ENCODE measurements at places on chromosomes 16 and 17. TPM values are rescaled to one million over a fixed set of nuclear protein-coding genes. Genes with fewer than 3 reads are reported as not detected.

Gene SMPD3
- not detected for total RNA-seq

Gene TAC4
- not detected for total RNA-seq

Gene TEN1
- 15.3 TPM for total RNA-seq

Gene BAIAP3
- total RNA-seq: 0.66 TPM

Gene KRTAP9-4
- not detected for total RNA-seq

Gene NPTX1
- 31.9 TPM for total RNA-seq

Gene FOXO3B
- total RNA-seq: 7.2 TPM

Gene KRT16
- not detected for total RNA-seq

Gene AANAT
- not detected for total RNA-seq

Gene SSTR5
- not detected for total RNA-seq

Gene ITGAD
- total RNA-seq: not detected

Gene LITAFD
- total RNA-seq: not detected

Gene MSLN
- not detected for total RNA-seq

Gene POLDIP2
- 115 TPM for total RNA-seq

Gene CA7
- not detected for total RNA-seq

Gene HSD11B2
- under 0.01 TPM for total RNA-seq

Gene KRT39
- total RNA-seq: 0.43 TPM

Gene PABPN1L
- total RNA-seq: not detected

Gene B4GALNT2
- total RNA-seq: 2.4 TPM

Gene HBA2
- not detected for total RNA-seq

Gene SOCS1
- total RNA-seq: 10.5 TPM

Gene TNK1
- 0.22 TPM for total RNA-seq

Gene SLC22A31
- 0.57 TPM for total RNA-seq

Gene NEUROD2
- total RNA-seq: not detected

Gene OR3A2
- total RNA-seq: 1.7 TPM

Gene ABI3
- 0.66 TPM for total RNA-seq

Gene TVP23A
- total RNA-seq: not detected

Gene ABCA9
- total RNA-seq: 2.0 TPM

Gene CHTF18
- total RNA-seq: 36.9 TPM

Gene AURKB
- 67.6 TPM for total RNA-seq

Gene SHISA6
- not detected for total RNA-seq

Gene WRAP53
- total RNA-seq: 15.7 TPM

Gene PLXDC1
- total RNA-seq: 0.22 TPM

Gene RNF222
- total RNA-seq: not detected

Gene KRTAP4-3
- not detected for total RNA-seq

Gene DDX5
- 364 TPM for total RNA-seq

Gene GAS2L2
- not detected for total RNA-seq

Gene CDRT4
- 4.8 TPM for total RNA-seq

Gene TPSG1
- total RNA-seq: not detected

Gene GJD3
- 3.9 TPM for total RNA-seq

Gene GCGR
- not detected for total RNA-seq

Gene CSH2
- total RNA-seq: 0.14 TPM

Gene KLHL10
- total RNA-seq: not detected

Gene NAGS
- 1.4 TPM for total RNA-seq

Gene PRKCA
- 31.2 TPM for total RNA-seq
